ENCODE measurements at places on chromosomes 3 and 15.
A peak's percentile ranks its signal among the peaks of the same experiment; 100 is the strongest.

- DNase-seq = no peak
Measured at GRCh38 chr3:32583708-32584107, 13.1 kb upstream of the DYNC1LI1 start.

DNA sequence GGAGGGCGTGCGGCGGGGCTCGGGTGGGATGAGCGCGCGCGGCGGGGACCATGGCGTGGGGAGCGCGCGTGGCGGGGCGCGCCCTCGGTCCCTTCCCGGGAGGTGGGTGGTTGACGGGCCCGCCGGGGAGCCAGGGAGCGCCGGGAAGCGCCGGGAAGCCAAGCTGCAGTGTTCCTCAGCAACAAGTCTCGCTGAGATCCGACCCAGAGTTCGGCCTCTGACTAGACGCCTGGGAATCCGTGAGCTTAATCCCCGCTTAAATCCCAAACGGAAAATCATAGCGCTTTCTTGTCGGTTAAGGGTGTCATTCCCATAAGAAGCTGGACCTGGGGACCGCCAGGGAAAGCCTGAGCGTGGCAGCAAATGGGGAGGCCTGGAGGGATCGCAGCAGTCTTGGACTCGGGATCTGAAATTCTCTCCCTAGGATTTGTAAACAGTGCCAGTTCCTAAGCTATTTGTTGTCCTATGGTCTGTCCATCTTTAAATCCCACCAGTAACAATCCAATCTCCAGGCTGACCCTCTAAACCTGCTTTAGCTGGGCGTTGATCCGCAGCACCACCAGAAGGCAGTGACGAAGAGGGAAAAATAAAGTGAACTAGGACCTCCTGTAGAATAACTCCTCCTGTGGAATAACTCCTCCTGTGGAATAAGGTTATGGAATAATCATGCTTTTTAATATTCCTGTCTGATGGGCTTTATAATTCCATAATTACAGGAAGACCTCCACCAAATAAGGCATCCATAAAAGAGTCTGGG lies 570 bp upstream of the NEDD4 start:
- no peak for DNase-seq

- DNase-seq = no peak
Measured at GRCh38 chr15:101398247-101398646, 91.3 kb downstream of the PCSK6 start.

DNA sequence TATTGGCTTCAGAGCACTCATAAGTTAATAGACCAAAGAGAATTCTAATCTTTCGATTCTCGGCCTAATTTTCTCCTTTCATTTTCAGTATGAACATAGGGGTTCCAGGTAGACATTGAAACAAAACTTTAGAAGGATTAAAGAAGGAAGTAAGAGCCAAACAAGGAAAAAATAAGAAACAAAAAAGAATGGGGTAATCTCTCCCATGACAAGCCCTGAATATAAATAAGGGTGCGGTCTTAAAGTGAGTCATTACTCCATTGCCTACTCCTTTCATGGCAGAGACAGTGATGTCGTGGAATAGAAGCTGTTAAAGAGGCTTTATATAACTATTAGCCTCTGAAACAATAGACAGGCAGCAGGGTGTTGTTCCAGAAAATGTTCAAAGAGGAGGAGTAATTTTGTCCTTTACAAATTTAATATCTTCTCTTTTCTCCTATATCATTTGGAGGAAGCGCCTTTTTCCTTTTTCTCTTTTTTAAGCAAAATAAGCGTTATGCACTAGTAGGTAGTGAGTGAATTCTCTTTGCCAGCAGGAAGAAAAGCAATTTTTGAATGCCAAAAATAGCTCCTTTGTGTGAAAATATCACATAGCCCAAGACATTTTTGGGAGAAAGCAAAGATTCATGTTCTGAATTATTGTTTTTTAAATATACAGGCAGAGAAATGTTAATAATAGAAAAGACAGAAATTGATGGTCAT lies 607.9 kb upstream of the KCNMB2 start:
- no peak for DNase-seq

GRCh38 chr15:67064607-67065530 lies 533 bp upstream of the SMAD3 start:
- DNase-seq = no peak

- no peak for DNase-seq
Measured at GRCh38 chr15:92324101-92324963, 69.3 kb upstream of the ST8SIA2 start.

GRCh38 chr3:160885791-160886286 lies 129.8 kb downstream of the PPM1L start:
- DNase-seq = no peak

DNA sequence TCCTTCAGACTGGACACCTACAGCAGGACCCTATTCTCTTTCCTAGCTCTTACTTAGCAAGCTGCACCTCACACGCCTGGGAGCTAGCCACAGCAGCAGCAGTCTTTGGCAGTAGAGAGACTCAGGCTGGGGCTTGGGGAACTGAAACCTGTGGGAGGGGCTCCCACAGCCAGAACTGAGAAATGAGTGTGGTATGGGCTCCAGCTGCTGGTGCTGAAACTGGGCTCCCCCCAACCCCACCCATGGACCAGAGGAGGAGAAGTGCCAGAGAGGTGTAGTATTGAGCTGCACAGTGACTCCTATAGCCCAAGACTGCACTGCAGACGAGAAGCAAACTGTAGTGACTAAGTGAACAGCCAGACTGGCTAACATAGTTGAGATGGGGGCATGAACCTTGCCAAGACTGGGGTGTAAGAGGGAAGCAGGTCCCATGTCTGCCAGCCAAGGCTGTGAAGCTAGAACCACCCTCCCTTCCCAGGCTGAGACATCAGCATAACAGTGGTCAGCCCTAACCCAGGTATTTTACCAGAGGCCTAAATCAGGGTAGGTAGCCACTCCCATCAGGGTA lies 62.5 kb downstream of the MYO5A start:
- peak; percentile 66 for DNase-seq

- no peak for DNase-seq
Measured at GRCh38 chr3:183492849-183493179, 62.7 kb downstream of the KLHL6 start.

DNA sequence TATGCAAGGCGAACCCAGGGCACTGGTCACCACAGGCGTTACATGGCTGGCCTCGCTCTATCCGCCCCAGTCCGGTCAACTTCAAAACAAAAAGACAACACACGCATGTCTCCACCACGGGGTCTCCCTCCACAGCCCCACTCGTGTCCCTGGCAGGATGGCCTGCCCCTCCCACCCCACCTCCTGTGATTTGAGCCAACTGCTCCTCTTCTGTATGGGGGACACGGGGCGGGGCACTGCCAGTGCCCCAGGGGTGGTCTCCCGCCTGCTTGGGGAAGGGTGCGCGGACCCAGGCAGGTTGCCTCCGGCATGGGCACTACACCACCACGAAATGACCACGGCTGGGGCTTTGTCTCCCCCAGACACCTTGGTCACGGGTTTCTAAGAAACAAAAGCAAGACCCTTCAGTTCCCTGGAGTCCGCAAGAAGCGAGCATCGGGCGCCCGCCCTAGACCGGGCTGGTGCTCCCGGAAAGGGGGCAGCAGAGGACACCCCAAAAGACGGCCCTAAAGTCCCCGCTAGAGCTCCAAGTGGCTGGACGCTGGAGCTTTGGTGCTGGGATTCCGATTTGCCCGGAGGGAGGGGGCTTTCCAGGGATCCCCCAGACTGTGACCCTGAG lies 219.3 kb upstream of the PRICKLE2 start:
- no peak for DNase-seq

- no peak for DNase-seq
Measured at GRCh38 chr3:153958635-153959595, 162.3 kb upstream of the ARHGEF26 start.

DNA sequence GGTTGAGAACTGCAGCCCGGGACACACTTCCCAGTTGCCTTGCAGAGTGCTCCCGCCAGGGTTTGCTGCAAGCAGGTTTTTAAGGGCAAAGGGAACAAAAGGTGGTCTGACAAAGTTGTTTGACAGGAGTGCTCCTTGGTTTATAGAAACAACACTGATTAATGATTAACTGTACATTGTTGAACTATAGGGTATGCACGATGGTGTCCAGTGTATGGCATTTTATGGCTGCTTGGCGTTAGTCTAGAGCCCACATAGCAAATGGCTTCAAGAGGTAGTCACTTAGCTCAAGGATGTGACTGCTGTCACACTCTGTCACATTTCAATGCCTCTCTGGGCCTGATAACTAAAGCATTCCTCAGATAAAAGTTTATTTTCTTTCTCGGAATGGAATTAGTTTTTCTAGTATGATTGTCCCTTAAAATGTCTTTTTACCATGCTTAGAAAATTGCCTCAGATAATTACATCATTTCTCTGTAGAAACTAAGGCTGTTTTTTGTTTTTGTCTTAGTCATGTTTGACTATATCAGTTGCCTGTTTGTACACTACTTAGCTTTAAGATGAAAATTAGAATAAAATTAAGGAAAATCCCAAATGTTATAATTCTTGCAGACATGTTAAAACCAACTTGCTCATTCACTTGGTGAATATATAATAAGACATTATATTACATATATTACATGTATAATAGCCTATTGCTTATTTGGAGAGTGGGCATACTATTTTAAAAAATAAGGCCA lies 61.3 kb upstream of the GATM start:
- DNase-seq = no peak

GRCh38 chr3:95752199-95752598 lies 1062.2 kb upstream of the EPHA6 start:
- no peak for DNase-seq

GRCh38 chr15:68792901-68793766 lies 27.6 kb downstream of the ANP32A start:
- no peak for DNase-seq

DNA sequence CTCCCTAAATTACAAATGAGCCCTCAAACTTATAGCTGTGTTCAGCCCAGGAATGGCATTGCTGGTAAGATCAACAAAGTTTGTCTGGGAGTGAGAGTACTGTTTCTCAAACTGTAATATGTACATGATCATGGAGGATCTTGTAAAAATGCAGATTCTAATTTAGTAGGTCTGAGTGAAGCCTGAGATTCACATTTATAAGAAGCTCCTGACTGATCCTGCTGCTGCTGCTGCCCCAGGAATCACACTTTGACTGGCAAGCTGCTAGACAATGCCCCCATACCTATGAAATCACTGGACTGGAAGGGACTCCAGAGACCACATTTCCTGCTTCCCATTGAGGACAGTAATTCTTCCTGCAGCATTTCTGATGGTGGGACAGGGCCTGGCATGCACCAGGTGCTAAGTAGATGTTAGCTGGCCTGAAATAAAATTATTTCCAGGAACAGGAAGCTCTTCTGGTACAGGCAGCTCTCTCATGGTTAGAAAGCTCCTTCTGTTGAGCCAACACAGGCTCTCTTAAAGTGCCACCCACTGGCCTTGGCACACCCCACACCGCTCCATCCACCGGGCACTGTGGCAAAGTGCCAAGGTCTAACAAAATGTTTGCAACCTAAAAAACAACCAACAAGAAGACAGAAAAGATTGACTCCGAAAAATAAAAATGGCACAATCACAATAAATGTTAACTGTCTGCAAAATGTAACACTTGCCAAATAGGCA lies 36.7 kb upstream of the ZNF710 start:
- DNase-seq = no peak

DNA sequence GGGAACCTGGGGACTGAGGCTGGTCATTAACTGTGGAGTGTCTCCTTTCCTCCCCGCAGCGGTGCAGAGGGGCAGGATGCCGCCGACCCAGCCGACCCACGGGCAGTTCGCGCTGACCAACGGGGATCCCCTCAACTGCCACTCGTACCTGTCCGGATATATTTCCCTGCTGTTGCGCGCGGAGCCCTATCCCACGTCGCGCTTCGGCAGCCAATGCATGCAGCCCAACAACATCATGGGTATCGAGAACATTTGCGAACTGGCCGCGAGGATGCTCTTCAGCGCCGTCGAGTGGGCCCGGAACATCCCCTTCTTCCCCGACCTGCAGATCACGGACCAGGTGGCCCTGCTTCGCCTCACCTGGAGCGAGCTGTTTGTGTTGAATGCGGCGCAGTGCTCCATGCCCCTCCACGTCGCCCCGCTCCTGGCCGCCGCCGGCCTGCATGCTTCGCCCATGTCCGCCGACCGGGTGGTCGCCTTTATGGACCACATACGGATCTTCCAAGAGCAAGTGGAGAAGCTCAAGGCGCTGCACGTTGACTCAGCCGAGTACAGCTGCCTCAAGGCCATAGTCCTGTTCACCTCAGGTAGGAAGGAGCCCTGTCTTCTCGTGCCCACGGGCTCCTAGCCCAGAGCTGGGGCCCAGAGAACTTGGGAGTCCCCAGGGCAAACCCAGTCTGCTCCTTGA lies 3.7 kb downstream of the NR2F2 start:
- DNase-seq = no peak

GRCh38 chr3:188266562-188267274 lies 112.8 kb downstream of the LPP start:
- DNase-seq = no peak

DNA sequence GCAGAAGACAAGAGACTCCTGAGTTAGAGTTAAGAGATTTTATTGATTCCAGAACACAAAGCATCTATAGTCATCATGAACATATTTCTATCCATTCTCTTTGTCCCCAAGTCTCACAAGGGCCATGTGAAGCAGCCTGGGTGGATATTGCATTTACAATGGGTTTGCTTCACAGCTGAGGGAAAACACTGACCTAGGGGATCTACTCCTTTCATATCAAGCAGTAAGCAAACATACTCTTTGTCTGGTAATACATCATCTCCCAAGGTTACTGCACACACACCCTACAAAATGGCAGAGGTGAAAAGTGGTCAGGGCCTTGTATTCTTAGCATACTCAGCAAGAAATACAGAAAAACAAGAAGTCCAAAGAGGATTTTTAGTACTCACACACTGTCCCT lies 267.7 kb upstream of the BCHE start:
- DNase-seq = no peak

DNA sequence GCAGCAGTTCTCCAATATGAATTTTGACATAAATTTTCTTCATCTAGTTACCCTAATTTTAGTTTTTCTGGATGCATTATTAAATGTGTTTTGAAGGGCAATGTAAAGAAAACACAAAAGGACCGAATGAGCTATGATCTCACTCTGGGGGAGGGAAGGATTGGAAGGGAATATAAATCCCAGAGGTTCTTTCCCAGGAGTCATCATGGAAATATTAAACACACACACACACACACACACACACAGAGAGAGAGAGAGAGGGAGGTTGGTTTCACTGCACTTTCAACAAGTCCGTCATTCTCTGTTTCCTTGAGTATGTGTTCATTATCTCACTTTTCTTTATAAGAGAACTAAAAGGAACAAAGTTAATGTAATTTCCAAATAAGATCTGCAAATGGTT lies 70.7 kb upstream of the DCBLD2 start:
- DNase-seq = no peak

GRCh38 chr3:42658771-42659390 lies 5.4 kb downstream of the ZBTB47 start:
- no peak for DNase-seq

- no peak for DNase-seq
Measured at GRCh38 chr3:32420126-32421038, 28.7 kb downstream of the CMTM7 start.

GRCh38 chr15:93428150-93428549 lies 339.1 kb upstream of the RGMA start:
- DNase-seq = no peak
